ENCODE measurements at places on chromosomes 5 and 9.

- DNase-seq = no peak
Measured at GRCh38 chr5:89450149-89450538, 567.2 kb upstream of the MEF2C start.

DNA sequence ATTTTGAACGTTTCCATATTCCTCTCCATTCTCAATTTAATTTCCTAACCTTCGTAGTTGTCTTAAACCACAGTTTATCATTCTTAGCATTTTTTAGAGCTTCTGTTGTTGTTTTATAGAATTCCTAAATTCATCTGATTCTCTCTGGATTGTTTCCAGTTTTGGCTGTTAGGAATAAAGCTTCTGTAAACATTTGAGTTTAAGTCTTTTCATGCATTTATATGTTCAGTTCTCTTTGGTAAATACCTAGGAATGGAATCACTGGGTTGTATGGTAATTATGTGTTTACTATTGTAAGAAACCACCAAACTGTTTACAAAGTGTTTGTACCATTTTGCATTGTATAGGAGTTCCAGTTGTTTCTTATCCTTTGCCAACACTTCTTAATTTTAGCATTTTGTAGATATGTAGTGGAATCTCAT, 29.7 kb downstream of the GPR21 start:
- no peak for DNase-seq

- no peak for DNase-seq
Measured at GRCh38 chr5:15609076-15609725, 109.2 kb downstream of the FBXL7 start.

- DNase-seq = no peak
Measured at GRCh38 chr5:86686046-86686445, 68.3 kb downstream of the COX7C start.

- DNase-seq = no peak
Measured at GRCh38 chr9:109242014-109242413, 75.0 kb upstream of the FRRS1L start.

GRCh38 chr9:104944356-104944755, 16.4 kb upstream of the ABCA1 start:
- no peak for DNase-seq

- no peak for DNase-seq
Measured at GRCh38 chr9:93225417-93225816, 41.5 kb downstream of the WNK2 start.

DNA sequence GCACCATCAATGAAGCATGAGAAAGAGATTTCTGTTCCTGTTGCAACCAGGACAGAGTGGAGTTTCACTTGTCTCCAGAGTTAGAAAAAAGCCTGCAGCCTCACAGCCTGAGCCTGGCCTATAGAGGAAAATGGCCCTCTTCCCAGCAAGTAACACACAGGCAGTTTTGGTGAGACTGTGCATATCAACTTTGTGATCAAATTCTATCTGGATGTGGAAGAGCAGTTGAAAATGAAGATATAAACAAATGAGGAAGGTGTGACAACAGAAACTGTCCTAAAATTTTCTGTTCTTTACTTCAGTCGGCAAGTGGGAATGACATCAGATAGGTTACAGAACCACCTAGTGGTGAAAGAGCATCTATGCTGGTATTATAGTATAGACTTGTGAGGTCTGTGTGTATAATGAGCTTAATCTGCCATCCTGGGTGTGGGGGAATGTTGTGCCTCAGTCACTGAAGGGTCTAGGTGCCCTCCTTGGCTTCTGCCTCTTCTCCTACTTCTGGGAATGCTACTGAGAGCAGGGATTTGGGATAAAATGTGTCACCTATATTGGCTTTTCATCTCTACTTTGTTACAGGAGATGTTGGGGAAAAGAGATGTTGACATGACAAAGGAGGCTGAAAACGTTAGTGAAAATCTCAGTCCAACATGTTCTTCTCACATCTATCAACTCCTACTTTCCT, 28.2 kb downstream of the YIPF5 start:
- peak; percentile 35 for DNase-seq

- no peak for DNase-seq
Measured at GRCh38 chr9:108836781-108837180, 19.0 kb downstream of the ACTL7B start.

- DNase-seq = peak; percentile 86
Measured at GRCh38 chr5:119274767-119275130, 81.1 kb upstream of the TNFAIP8 start.

- no peak for DNase-seq
Measured at GRCh38 chr5:31807789-31808540, 169.0 kb downstream of the PDZD2 start.

- DNase-seq = no peak
Measured at GRCh38 chr5:124697501-124697900, 48.9 kb downstream of the ZNF608 start.

- DNase-seq = no peak
Measured at GRCh38 chr5:57276353-57276752, 102.5 kb downstream of the GPBP1 start.

DNA sequence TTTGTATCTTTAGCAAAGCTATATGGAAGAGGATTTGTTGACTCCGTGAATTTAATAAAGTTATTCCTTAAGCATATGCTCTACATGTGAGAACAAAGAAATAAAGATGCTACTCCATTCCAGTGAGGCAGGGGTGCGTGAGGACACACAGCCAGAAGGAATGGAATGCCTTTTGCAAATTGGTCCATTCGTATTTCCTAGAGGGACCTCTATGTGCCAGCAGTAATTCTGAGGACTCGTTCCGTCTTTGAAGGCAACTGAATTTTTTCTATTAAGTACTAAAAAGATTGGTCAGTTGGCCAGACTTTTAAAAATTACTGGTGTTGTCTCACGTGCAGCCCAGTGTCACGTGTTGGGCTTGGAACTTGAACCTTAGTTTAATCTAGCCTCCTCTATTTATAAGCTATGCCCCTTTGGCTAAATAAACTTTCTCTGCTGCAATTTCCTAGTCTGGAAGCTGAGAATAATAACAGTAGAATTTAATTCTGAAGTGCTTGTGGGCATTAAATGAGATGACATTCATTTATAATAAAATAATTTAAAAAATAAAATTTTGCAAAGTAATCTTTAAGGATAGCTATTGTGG, 13.9 kb downstream of the RAI14 start:
- DNase-seq = no peak

- no peak for DNase-seq
Measured at GRCh38 chr9:70205366-70206020, 53.3 kb upstream of the SMC5 start.

DNA sequence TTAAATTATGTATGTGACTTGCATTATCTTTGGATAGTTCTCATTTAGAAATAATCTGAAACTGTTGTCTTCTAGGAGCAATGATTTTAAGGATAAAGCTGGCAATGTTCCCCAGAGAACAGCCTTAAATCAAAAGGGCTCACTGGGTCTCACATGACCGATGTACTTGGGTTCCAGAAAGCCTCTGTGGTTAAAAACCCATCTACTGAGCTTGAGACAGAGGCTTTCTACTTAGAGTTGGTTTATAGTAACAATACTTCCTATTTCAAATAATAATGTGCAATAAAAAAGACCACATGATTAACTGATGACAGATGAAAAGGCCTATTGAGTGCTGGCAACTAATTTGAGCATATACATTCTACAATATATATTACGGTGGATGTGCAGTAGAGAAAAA, 1143.5 kb downstream of the PTPRD start:
- DNase-seq = no peak

DNA sequence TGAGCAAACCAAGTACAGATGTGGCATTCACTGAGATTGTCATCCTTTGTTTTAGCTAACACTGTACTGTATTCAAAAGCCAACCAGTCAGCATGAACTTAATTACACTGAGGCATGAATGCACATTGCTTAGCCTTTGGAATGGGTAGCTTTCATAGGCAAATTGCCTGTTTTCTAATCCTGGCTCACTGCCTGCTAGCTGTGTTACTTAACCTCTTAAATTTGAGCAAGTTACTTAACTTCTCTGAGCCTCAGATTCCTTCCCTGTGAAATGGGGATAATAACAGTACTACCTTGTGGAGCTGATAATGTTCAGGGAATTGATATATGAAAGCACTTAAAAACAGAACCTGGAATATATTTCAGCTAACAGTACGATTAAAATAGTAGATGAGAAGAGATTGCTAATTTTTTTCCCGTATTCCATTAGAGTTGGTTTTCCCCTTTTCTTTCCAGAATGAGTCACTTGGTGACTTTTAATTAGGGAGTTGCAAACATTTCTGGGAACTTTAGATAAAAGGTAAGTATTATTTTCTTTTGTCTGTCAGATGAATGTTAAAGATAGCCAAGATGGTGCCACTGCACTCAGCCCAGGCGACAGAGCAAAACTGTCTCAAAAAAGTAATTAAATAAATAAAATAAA, 43.9 kb downstream of the ARRDC3 start:
- no peak for DNase-seq

DNA sequence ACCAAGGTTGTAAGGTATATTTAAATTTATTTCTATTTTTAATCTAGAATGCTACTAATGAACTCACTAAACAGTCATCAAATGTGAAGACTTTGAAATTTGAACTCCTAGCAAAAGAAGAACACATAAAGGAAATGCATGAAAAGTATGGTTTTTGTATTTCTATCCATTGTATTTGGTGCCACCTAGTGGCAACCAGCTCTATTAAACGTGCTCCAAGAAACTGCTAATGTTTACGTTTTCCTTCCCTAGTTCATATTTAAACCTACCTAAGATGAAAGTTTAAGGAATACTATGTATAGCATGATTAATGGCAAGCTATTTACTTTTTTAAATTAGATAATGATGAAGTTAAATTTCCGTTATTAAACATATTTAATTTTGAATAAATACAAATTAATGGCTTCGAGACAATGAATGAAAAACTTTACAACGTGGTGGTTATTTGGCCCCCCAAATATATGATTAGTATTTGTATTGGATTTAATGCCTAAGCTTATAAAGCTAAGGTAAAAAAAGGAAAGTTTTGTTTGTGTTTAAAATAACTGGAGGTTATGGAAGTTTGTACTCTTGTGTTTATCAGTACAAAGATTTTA, 115.9 kb upstream of the SH3GL2 start:
- DNase-seq = peak; percentile 28

GRCh38 chr9:92728831-92729734, 35.5 kb downstream of the BICD2 start:
- DNase-seq = no peak

GRCh38 chr5:149240354-149240998, 31.2 kb upstream of the AFAP1L1 start:
- DNase-seq = peak; percentile 85

DNA sequence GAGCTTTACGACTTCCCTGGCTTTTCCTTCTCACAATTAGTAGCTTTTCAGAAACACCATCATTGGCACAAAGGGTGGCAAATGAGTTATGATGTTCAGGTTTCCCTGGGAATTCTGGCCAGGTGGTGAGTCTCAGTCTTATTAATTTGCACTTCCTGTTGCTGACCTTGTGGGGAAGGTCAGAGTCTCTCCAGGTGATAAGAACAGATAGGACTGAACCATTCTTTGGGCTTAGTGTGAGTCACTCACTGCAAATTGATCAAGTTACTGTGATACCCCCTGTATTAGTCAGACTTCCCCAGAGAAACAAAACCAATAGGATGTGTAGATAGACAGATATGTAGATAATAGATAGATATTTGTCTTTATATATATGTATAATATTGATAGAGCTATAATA, 53.8 kb upstream of the RANBP3L start:
- no peak for DNase-seq

- DNase-seq = no peak
Measured at GRCh38 chr9:91908293-91908623, 41.8 kb downstream of the ROR2 start.

DNA sequence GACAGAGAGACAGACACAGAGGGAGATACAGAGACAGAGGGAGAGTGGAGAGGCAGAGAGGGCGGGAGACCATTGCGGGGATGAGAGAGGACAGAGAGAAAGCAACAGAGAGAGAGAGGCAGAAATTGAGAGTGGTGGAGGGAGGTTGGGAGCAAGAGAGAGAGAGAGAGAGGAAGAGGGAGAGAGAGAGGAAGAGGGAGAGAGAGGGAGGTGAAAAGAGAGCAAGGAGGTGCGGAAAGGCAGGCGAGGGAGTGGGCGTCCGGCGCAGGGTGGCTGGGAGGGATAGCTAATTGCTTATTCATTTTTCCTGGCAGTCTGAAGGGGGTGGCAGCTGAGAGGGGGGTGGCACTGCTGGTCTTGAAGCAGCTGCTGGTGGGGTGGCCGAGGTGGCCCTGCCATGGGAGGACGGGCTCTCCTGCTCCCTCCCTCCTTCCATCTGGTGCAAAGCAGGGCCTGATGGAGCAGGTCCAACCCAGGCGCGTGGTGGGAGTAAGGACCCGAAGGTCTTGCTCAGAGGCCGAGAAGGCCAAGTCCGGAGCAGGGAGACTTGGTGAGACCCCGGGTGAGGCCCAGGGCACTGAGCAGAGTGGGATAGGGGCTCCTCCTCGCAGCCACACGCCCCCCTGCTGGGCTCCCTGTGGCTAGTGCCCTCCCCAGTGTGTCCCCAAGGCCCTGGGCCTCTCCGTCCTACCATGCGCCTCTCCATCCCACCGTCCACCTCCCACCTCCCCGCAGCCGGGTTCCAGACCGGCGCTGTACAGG, 25.3 kb upstream of the RNU6ATAC start:
- DNase-seq = no peak

DNA sequence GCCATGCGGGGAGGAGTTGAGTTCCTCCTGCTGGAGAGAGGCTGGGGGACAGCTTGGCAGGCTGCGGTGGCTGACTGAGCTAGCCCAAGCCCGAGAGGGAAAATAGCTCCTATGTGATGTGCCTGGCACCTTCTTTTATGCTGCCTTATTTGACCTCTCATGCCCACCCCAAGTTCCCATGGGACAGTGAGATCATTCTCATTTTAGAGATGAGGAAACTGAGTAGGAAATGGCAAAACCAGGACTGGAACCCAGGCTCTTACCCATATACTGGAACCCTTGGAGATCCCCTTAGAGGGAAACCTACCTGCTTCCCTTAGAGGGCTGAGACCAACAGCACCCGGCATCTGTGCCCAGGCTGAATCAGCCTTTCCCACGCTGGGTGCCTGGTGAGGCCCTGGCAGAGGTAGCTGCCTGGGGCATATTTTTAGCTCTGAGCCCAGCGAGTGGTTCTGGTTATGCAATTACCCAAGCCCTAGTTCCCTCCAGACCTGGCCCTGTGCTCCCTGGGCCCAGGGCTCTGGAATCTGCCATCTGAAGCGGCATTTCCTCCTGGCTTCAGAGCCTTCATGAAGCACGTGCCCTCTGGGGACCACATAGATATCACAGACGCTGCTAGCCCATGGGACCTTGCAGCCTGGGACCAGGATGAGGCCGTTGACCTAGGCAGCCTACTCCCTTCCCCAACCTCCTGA, 23.6 kb downstream of the COL27A1 start:
- DNase-seq = no peak

GRCh38 chr5:125316915-125317535, 570.6 kb upstream of the ZNF608 start:
- no peak for DNase-seq
